Activated T-helper 1 cell treated with anti-CD3 and anti-CD28 coated beads, Interleukin-2, amount 50 U/mL, for 16 hours (primary cell): ENCODE measurements at places on chromosomes 5 and 9.

DNA sequence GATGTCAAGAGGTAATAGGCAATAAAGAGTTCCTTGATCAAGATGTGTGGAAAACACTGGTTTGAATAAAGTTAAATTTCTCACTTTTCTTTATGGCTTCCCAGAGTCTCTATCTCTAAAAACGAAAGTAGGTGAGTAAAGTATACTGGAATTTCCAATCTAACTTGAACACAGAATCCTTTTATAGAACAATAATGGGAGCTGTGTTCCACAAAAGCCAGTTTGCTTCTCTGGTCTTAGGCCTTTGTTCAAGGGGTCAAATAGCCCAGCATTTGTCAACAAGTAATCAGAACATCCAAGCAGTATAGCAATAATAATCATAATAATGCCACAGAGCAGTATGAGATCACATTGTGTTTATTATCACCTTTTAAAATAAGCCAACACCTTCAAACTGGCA, 20.2 kb downstream of the ATP10B start:
- DNase-seq, result no peak

DNA sequence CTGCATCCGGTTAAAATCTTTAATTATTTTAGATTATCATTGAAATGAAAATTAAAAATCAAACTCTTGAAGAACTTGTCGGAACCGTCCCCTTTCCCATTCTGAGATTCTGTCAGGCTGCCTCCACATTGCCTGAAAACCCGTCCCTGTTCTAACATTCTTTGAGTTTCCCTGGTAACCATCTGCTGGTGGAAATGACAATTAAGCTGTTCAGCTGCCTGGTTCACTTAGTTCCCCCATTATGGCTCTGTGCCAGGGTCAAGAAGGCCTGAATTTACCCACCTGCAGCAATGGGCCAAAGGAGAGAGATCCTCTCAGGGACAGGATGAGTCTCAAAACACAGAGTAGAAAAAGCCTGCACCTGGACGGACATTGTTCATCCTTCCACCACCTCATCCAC, 11.8 kb upstream of the TCOF1 start:
- DNase-seq, result no peak

- DNase-seq, result no peak
Observed at GRCh38 chr9:72038408-72038807, 22.0 kb downstream of the C9orf57 start.

- DNase-seq, result no peak
Observed at GRCh38 chr9:116572095-116572748, 114.9 kb upstream of the TRIM32 start.

- DNase-seq, result no peak
Observed at GRCh38 chr9:109242014-109242413, 75.0 kb upstream of the FRRS1L start.

- no peak for DNase-seq
Observed at GRCh38 chr5:102218159-102218558, 77.9 kb downstream of the SLCO4C1 start.

DNA sequence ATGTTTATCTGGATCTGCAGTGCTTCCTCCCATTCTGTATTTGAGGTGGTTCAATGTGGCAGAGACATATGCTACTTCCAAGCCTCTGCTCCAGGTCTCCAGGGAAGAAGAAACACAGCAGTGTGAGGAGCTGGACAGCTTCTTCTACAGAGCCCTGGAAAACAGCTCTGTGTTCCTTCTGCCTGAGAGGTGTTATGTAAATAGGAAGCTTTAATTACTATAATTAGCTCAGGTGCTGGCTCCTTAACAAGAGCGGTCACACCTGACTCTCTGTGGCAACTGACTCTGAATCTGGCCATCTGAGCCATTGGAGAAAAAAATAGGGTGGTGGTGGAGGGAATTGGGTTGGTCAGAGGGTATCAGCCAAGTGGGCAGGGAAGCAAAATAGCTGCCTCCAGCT, 332.4 kb upstream of the BRINP1 start:
- DNase-seq, result no peak

DNA sequence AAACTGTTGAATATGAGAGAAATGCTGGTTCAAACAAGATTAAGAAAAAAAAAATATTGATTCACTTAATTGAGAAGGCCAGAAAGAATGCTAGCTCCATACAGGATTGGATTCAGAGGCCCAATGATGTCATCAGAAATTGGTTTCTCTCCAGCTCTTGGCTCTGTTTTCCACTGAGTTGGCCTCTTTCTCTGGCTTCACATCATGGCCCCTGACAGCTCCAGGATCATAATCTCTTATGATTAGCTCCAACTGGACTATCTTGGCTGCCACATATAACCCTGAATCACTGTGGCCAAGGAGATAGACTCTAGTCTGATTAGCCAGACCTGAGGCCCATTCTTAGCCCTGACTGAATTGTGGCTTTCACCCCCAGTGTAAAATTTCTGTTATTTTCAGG, 244.7 kb upstream of the GRAMD2B start:
- DNase-seq, result no peak

- DNase-seq, result no peak
Observed at GRCh38 chr9:91102269-91102668, 259.4 kb downstream of the AUH start.

DNA sequence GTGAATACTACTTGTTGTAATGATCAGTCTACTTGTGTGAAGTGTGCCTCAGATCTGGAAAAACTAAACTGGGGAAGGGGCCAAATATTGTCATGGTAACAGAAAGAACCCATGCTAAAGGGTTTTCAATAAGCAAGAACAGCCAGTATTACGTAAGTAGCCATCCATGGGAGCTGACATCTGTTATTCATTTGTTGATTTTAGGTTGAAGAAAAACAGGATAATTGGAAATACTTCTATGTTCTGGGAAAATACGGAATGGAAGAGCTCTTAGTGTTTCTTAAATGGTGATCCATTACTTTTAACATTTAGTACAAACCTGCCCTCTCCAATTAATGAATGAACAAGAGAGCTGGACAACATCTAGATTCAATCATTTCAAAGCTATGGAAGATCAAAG, 485.8 kb downstream of the NTRK2 start:
- no peak for DNase-seq

- DNase-seq, result no peak
Observed at GRCh38 chr5:167822241-167822640, 469.2 kb upstream of the WWC1 start.

GRCh38 chr5:24080046-24080445, 564.7 kb downstream of the CDH10 start:
- DNase-seq, result no peak

DNA sequence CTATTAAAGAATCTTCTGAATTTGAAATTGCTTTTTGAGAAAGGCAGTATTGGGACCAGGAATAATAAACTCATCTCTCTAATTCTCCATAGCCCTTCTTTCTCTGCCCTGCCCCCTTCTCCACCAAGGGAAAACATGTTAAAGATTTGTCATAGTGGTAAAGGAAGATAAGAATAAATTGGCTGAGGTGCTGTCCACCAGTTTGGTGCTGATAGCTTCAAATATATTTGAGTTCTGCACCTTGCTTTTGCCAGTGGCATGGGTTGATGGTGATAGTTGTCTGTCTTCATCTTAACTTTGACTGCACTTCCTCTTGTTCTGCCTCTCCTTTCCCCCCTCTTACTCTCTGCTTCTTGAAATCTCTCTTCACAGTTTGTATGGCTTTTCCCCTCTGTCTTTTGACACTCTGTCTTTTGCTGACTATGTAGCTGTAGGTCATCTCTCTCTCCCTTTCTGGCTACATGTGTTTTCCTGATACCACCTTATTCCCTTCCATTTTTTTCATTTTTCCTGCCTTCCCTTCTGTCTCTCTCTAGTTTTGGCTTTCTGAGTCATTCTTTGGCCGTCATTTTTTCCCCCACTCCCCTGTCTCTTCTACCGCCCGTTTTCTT, 56.6 kb downstream of the NDUFS4 start:
- no peak for DNase-seq

DNA sequence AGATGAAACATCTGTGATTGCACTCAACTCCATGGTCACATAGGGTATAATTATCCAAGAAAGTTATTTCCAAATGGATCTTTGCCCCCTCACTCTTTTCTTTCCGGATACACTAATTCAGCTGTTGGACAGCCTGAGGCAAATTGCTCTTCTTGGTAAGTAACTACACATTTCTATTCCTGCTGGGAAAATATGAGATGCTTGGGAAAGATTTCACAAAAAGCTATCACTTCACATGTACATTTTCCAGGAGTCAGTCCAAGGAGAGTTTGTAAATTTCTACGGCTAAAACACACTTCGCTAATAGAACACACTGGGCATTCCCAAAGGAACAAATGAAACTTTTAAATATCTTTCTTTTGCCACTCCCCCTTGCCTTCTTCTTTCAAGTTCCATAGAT, 123.0 kb upstream of the GRIA1 start:
- DNase-seq, result no peak

GRCh38 chr5:165497707-165498106, 1992.3 kb downstream of the MAT2B start:
- no peak for DNase-seq

- no peak for DNase-seq
Observed at GRCh38 chr5:5721881-5722280, 299.4 kb downstream of the ICE1 start.

- no peak for DNase-seq
Observed at GRCh38 chr9:110807956-110808598, 139.5 kb downstream of the MUSK start.

DNA sequence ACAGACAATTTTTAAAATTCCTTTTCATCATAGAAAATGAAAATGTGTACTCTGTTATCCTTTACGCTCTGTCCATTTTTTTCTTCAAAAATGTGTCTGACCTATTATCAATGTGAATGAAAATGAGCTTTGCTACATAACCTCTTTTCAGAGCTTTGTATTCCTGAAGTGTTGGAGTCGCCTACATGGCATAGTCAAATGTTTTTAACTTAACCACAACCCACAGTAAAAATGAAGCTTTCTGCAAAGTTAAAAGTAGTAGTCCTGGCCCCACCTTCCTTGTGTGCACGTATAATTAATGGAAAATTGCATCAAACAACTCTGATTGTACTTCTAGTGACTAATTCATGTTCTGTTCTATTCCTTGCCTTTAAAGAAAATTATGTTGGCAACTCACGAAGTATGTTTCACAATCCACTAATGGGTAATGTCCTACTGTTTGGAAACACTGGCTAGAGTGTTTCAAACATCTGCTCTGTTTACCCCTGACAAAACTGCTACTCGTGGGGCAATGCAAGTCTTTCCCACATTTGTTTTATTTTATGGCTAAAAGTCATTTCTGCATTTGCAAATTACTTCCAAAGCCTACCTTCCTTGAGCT, 18.6 kb upstream of the PSAT1 start:
- DNase-seq, result no peak

GRCh38 chr5:154095904-154096303, 57.1 kb downstream of the MFAP3 start:
- no peak for DNase-seq

- no peak for DNase-seq
Observed at GRCh38 chr9:136093995-136094881, 851 bp downstream of the NACC2 start.

DNA sequence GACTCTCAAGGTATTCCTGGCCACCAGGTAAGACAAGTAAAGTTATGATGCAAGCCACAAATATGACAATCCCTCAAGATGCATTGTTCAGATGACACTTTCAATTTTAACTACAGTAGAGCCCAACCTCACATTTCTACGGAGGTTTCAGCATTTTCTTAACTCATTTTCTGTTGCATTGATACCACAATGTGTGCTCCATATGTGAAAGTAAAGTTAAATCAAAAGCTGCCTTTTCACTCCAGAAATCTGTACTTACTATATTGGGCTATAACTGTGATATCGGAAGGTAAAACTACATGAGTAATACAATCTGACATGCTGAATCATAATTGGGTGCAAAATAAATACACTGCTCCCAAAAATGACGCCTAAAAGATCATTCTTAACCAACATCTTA, 333.6 kb upstream of the MEF2C start:
- no peak for DNase-seq

DNA sequence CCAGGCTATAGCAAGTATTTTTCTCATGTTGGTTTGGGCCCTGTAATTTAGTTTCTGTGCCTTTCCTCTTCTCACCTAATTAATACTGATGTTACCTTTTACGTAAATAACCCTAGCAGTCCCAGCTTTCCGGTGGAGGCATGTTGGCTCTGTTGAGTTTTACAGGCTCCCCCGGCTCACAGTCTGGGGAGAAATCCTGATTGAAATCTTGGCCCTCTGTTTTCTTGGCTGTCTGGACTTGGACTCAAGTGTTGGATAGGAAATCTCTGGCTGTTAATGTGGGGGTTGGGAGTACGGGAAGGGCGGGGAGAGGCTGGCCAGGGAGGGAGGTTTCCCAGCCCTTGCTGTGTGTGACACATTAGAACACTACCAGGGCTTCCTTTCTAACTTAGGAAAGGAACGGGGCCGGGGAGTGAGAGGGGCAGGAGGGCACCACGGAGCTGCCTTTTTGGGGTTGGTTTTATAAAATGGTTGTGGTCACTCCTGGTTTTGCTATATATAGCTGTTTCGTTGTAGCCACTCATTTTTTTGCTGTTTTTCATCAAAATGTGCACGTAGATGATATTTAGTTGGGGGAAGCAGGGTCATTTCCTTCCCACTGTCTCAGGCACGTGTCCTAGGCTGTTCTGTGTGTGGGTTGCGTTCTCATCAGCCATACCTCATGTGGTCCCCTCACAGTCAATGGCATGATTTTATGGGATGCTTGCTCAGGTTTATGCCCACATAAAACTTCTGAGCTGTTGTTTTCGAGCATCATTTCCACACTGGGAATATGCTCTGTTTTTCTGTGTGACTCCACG, 11.0 kb downstream of the TRIO start:
- DNase-seq, result no peak

GRCh38 chr5:21889581-21889980, 963.6 kb downstream of the CDH12 start:
- DNase-seq, result no peak

GRCh38 chr9:106478312-106478711, 384.7 kb upstream of the ZNF462 start:
- no peak for DNase-seq

DNA sequence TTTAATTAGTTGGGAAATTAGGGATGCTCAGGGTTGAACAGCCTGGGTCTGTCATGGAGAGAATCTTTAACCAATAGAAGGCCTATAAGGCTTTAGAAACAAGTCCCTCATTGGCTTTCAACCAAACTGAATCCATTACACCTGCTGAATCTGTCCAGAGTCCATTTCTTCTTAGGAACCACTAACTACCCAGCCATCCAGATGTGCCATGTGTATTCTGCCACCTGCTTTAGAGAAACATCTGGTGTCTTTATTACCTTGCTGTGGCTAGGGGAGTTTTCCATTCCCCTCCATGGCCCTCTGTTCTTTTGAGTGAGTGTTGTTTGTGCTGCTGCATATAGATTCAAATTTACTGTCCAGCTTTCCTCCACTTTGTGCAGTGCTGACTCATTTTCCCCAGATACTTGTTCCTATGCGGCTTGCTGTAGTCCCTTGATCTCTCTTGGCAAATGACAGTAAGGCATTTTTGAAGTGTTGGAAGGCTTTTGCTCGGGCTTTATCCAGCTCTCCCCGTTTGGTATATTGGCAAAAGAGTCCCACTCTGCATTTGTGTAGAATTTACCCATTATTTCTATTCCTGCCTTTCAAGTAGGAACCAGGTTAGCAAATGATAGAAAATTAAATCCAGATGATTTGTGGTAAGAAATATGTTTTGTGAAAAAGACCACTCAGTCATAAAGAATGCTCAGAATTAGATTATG, 54.6 kb downstream of the NLN start:
- DNase-seq, result no peak
